Right renal cortex interstitium (tissue), 3 donors: ENCODE measurements at places on chromosomes 3 and 15. TPM values are rescaled to one million over a fixed set of nuclear protein-coding genes. Genes with fewer than 3 reads are reported as not detected.

DNA sequence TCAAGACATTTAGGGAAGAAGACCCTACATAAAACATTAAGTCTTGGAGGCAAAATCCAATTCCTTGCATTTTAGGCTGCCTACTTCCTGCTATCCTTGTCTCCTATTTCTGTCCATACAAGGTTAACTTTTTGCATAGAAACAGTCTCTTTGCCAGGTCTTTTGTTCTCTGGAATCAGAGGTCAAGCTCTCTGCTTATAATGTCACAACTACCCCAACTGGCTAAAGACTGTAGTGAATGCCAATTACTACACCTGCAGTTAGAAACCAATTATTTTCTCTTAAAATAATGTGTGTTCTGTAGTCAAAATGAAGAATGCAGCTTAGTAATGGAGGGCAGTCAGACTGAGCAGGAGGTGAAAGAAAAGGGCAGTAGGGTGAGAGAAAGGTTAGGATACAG lies 856.2 kb downstream of the TUSC7 start:
- no peak for DNase-seq

GRCh38 chr3:111652492-111653180 lies 57.5 kb upstream of the ZBED2 start:
- no peak for DNase-seq

EPHB3 gene
- 29.2 TPM for polyA plus RNA-seq

DNA sequence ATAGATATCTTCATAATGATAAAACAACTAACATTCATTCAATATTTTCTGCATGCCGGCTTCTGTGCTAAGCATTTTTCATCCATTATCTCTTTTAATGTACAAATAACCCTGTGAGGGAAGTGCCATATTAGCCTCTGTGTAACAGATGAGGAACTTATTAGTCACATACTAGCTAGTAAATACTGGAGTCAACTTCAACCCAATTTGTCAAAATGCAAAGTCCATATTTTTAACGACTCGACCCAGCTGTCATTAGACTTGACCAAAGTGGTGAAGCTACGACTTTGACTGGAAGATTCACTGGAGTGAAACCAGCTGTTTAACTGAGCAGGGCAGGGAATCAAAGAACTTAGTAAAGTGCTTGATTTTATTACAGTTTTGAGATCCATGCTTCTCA lies 41.6 kb downstream of the PARP15 start:
- DNase-seq: no peak

COMMD4 gene
- polyA plus RNA-seq: 93.6 TPM

DNA sequence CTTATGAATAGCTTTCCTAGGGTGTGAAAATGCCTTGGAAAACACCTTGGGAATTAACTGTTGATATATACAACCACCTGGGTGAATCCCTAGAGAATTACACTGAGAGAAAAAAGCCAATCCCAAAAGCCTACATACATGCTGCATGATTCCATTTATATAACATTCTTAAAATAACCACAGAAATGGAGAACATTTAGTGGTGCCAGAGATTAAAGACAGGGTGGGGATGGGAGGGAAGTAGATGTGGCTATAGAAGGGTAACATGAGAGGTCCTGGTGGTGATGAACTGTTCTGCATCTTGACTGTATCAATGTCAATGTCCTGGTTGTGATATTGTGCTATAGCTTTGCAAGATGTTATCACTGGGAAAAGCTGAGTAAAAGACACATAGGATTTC lies 291.0 kb downstream of the CLSTN2 start:
- no peak for DNase-seq
